ENCODE measurements at places on chromosomes 6 and 20.

DNA sequence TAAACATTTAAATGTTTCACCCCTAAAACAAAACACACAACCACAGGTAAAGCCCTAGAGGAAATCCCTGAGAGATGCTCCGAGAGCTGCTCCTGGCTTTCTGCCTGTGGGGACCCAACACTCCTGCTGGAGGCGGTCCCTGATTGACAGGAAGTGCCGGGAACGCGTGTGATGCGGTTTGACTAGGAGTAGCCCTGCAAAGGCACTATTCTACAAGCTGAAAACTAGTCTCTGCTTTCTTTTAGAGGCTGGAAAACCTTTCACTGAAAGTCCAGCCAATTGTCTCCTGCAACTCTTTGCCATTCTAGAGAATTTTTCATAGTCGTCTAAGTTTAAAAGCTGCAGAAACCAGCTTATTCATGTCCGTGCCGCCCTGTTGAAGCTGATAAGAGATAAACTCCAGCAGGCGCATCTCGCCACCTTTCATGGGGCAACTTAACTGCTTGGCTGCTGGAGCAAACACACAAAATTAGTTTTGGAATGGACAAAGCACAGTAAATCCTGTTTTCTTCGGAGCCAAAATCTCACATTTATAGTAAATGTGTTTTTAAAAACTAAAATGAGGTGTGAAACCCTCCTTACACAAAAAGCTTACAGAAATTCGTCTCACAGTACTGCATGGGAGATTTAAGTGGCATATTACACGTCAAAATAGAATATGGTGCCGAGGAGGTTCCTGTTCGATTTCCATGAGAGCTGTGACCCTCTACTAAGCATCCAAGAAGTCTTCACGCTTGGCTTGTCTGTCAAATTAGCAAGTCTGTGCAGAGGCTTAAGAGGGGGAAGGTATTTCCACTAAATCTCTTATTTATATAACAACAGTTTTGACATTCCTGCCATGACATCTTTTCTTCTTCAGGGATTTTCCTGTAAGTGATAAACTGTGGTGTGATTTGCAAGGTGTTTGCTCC lies 46.9 kb downstream of the DACT2 start:
- DNase-seq = no peak

DNA sequence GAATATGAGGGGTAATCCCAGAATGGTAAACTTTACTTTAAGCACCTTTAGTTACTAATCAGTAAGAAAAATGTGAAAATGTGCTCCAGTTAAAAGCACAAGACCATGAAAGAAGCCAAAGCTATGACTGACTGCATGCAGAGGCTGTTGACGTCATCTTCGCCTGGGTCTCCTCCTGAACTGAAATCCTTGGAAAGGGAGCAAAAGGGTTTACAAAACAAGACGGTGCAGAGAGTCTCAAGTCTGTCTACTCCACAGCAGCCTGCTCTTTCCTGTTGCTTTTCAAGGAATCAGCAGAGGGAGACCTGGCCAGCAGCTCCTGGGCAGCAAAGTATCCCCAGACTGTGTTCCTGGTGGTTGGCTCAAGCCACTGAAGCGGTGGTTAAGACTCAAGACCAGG lies 10.2 kb downstream of the FKBP1A start:
- DNase-seq = no peak

DNA sequence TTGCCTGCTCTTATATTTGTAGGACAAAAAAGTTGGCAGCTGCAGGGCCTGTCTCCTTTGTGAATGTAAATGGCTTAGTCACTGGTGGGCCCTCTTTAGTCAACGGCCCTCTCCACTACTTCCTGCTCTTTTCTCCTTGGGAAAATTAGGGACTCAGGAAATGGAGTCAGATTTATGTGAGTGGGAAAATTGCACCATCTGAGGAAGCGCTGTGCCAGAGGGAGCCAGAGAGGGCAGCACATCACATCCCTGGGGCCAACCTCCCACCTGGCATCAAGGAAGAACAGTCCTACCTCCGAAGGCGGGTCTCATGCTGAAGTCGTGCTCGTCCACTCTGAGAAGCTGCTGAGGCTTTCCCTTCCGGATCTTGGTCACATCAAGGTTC lies 15.6 kb downstream of the GABRR2 start:
- DNase-seq = no peak

GRCh38 chr6:53967415-53967814 lies 143.8 kb upstream of the MLIP start:
- no peak for DNase-seq

DNA sequence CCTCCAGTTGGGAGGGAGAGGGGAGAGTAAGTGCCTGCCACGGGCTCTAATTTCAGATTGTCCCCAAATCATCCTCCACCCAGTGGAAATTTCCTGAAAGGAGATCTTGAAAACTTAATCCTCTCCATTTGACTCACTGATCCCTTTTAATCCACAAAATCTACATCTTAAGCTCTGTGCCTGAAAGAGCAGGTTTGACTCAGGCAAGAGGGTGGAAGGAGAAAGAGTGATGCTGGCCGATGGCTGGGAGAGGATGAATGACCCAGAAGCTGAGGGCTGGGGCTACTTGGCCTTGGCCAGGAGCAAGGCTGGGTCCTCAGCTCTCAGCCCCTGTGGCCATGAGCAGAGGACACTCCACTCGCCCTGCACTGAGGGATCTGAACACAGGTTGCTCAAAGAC lies 8.1 kb downstream of the BPIFA2 start:
- DNase-seq = no peak

- DNase-seq = no peak
Measured at GRCh38 chr20:57564180-57564802, 3.4 kb downstream of the PCK1 start.

GRCh38 chr6:134495203-134495889 lies 177.4 kb upstream of the SGK1 start:
- no peak for DNase-seq

DNA sequence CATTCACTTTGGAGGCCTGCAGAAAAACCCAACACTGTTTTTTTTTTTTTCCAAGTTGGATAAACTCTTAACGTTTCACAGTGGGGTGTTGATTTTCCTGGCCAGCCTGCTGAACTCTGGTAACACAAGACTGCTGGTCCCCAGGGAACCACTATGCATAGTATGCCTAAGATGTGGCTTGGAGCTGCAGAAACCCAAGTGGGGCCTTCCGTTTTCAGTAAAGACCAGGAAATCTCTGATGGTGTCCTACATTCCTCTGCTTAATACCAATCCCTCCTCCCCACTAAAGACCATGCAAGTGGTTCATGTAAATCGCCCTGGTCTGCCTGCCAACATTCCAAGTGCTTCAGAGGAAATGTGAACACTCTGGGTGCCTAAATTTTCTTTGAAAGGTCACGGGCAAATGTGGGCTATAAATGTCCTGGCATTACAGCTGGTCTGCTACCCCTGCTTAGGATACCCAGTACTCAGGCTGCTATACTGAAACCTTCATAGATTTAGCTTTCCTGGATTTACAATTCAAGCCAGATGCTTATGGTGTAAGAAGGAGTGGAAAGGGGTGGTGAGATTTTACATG lies 615.4 kb downstream of the MAFB start:
- DNase-seq = no peak

DNA sequence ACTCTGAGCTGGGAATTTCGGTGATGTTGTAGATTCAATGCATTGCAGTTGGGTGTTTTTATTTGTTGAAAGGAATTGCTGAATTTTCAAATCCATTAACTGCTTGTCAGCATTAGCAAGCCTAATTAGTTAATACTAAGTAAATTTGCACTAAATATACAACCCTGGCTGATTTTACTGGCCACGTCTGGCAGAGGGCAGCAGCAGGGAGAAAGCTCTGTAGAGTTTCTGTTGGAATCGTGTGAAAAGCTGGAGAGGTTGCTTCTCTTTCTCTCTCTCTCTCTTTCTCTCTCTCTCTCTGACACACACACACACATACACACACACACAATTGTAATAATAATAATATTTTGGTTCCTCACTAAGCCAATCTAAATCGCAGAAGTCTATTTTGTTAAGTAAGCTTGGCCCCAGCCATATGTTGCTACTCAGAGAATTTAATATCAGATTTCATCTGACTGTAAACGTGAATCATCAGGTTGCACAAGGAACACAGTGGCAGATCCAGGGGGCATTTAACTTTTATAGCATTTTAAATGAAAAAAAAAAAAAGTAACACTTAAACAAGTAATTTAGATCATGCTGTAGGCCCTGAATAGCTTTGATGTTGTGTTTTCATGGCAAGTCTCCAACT lies 289.5 kb downstream of the ESR1 start:
- no peak for DNase-seq

- no peak for DNase-seq
Measured at GRCh38 chr6:21522143-21522747, 71.3 kb upstream of the SOX4 start.

DNA sequence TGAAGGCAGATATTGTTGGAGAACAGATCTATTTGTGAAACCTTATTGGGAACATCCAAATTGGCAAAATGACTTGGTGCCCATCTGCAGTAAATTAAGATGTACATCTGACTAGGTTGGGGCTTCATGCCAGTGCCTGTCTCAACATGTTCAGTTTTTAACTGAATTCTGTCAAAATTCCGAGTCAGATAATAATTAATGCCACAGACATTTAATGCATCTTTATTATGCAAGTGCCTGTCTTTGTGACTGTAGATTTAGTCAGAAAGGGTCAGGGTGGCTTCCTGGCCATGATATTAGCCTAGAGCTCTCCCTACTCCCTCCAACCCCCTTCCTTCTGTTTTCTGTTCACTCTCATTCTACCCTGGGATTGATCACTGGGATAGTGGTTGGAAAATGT lies 199.3 kb upstream of the FLRT3 start:
- no peak for DNase-seq

GRCh38 chr6:15498640-15499039 lies 164.2 kb downstream of the DTNBP1 start:
- DNase-seq = no peak

GRCh38 chr6:149134511-149134933 lies 183.0 kb upstream of the TAB2 start:
- DNase-seq = no peak

GRCh38 chr6:29926413-29927274 lies 15.7 kb upstream of the HLA-A start:
- peak; percentile 42 for DNase-seq

DNA sequence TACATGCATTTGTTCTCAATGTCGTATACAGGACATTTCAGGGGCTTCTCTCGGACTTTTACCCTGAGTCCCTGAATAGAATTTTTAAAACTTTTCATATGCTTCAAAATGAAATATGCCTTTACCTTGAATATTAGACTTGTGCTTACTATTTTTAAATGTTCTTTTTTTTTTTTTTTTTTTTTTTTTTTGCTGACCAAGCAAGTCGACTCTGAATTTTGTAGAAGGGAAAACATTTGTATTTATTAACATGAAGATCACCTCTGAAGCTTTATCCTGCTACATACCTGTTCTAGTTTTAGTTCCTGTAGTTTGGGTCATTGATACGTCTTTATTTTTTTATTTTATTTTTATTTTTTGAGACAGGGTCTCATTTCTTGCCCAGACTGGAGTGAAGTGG lies 39.7 kb upstream of the SAYSD1 start:
- no peak for DNase-seq

- no peak for DNase-seq
Measured at GRCh38 chr6:1946583-1946982, 298.8 kb downstream of the GMDS start.

GRCh38 chr6:148884461-148884860 lies 137.6 kb downstream of the UST start:
- DNase-seq = no peak

DNA sequence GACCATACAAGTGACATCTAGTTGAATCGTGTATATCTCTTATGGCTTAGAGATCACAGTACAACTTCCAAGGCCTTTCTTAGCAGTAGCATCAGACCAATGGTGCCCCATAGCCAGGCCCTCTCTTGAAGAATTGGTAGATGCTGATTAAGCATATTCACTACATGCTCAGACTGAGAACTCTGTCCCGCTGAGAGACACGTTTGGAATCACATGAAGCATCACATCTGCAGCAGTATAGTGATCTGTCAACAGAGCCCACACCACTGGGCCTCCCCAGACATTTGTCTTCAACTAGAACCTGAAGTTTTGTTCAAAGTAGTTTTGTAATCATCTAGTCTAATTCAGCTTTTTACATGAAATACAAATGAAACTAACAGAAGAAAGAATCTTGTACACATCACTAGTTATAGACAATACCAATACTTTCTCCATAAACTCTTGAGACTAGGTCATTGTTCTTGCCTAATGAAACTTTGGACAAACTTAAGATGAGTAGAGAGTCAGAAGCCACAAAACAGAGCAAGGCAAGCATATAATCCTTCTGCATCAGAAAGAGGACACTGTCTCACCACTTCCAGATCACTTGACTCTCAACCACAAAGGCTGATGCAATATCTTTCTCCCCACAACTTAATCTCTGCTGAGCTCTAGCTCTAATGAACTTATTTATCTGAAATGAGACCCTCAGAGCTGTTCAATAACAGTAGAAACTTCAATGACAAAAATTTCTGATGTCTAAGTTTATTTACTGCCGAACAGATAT lies 182.7 kb downstream of the TBX18 start:
- DNase-seq = no peak

- no peak for DNase-seq
Measured at GRCh38 chr6:6836609-6837406, 248.3 kb downstream of the LY86 start.

DNA sequence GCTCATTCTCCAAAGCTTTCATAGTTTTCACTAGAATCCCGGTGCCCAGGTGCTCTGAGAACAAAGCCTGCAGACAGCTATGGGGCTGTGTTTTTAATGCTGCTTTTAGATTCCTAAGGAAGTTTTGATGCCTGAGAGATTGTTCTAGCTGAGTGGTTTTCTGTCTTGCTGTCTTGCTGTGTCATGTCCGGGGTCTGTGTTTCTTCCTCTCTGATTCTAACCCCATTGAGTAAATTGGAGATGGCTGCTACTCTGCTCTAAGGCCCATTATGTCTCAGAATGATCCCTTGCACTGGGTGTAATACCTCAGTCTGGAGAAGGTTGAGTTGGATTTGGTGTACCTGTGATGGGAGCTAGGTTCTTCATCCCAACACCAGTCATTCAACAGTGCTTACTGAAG lies 63.4 kb downstream of the ARID1B start:
- no peak for DNase-seq

DNA sequence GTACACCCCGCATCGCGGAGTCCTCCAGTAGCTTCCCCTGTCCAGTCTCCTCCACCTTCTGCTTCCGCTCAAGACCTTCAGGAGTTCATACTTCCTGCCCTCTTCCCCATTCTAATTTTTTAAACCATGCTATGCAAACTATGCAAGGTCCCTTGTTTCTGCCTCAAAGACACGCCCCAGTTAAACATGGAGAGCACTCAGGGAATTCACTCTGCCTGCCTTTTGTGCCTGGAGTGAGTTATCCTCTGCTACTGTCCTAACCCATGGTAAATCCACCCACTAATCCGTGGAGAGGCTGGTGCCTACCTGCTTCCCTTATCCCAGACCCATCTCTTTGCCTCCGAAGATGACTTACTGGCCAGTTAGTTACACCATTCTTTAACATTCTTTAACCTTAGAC lies 473.7 kb upstream of the JARID2 start:
- DNase-seq = no peak

DNA sequence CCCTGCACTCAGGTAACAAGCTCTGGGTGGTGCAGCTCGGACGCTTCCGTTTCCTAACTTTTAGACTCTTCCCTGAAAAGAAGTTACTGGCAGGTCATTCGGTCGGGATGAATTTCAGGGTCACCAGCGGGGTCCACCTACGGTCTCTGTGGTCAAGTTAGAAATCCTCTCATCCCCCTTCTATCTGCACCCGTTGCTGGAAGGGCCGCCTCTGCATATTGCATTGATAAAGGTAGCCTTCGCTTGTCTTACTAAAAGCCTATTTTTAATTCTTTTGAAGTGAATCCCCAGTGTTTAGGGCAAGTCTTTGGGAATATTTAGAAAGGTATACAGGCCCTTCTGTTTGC lies 47.3 kb downstream of the LRRN4 start:
- DNase-seq = no peak
